ENCODE measurements at places on chromosomes 5 and 9. TPM values are rescaled to one million over a fixed set of nuclear protein-coding genes. Genes with fewer than 3 reads are reported as not detected.

DNA sequence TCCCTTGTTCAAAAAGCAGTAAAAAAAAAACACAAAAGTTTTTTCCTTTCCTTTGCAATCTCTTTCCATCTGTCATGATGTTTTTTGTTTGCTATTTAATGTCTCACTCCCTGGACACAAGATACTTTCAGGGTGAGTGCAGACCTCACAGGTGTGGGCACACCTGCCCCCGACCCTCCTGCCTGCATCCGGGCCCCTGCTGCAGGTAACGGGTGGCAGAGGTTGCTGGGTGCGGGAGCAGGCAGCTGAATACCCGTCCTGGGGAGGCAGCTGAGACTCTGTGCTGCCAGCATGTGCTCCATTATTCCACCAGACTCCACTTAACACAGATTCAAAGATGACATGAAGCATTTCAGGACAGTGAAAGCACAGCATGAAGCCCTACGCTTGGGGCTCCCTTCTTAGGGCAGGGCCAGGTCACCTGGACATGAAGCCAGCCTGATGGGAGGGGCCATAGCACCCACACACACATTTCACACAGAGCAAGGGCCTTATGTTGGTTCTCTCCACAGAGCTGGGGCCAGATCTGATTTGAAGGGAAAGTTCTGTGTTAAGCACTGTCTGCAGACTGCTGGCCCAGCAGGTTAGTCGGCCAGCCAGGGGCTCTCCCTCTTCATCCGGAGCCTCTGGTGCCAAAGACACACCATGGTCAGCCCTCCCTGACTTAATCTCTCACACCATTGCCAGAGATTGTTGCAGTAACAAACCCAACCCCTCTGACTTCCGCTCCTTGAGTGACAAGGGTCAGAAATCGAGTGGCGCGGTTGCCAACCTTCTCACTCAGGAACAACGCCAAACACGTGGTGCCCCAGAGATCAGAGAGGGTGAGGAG is 13.0 kb downstream of the NEK6 start:
- DNase-seq = no peak

GRCh38 chr9:131104016-131104740 is 7.8 kb downstream of the AIF1L start:
- DNase-seq = no peak

DNA sequence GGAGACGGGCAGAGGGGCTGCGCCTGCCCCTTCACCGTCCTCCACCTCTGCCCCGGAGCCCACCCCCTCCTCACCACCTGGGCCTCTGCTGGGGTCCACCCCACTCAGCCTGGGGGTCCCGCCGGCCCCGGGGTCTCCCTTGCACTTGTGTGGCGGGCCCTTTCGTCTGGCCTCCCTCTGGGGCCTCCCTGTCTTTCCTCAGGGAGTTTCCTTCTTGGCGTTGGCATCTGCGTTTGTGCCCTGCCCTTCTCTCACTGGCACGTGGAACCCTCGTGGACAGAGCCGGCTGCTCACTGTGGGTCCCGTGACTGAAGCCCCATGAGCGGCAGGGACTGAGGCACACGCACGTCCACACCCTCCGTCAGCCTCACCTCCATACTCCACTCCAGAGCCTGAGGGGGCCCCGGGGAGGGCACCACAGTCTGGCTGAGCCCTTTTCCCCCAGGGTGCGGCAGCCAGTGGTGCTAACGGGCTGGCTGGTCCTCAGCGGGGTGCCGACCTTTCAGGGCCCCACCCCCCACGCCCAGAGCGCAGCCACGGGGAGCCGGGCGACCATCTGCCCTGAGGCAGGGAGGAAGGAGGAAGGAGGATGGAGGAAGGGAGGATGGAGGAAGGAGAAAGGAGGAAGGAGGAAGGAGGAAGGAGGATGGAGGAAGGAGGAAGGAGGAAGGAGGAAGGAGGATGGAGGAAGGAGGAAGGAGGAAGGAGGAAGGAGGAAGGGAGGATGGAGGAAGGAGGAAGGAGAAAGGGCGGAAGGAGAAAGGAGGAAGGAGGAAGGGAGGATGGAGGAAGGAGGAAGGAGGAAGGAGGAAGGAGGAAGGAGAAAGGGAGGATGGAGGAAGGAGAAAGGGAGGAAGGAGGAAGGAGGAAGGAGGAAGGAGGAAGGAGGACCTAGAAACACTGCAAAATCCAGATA is 53.0 kb upstream of the NRARP start:
- no peak for DNase-seq

DNA sequence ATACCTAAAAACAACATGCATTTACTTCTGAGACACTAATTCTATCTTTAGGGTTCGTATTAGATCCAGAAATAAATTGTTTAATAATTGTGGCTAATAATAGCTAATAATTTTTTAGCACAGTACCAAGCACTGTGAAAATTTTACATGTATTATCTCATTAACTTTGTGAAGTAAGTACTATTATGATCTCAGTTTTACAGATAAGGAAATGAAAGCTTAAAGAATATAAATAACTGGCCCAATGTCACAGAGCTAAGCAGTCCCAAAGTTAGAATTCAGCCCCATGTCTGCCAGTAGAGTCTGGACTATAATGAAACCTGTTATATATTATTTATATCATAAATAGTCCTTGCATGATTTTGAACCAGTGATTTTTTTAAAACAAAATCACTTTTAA is 163.3 kb downstream of the NIPBL start:
- no peak for DNase-seq

DNA sequence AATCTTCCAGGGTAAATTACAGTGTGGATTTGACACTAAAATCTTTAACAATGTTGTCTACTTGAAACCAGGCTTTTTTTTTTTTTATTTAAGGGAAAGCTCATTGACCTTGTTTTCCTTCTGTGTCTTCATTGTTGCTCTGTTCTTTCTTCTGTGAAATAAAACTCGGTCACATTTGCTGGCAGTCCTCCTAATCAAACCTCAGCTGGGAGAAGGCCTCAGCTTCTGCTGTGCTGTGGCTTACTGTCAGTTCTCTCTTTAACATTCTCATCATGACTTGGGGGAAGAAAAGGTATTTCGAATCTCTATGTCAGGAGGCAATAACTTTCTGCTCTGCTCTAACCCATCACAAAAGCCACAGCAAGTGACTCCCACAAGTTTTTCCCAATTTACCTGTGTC is 268.9 kb downstream of the ZNF608 start:
- DNase-seq = no peak

DNA sequence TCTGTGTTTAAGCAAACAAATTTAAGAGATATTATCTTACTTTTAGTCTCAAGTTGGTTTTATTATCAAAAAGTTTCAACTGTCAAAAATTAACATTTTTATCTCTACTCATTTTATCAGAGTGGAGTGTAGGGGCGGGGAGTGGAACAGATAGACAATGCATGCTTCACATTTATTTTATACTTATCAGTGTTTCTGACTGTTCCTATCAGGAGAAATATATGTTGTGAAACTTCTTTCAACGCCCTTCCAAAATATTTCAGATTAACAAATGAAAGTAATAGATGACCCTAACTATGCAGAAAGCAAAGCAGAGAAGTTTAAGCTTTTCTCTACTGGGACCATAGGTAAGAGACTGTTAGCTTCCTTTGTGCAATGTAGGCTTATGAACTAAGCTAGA is 44.9 kb upstream of the MAST4 start:
- no peak for DNase-seq

DNA sequence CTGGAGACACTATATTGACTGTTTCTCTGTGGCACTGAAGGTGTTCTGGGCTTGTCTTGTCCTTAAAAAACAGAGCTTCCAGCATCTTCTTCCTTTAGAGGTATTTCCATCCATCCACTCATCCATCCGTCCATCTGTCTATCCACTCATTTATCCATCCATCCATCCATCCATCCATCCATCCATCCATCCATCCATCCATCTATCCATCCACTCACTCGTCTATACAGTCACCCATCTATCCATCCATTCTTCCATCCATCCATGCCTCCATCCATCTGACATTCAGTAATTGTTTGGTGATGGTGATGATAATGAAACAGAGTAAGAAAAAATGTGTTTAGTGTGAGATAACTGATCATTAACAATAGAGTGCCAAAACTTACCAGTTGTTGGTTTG is 334.8 kb downstream of the NSG2 start:
- no peak for DNase-seq

- DNase-seq = no peak
Measured at GRCh38 chr9:20989923-20990341, 41.5 kb downstream of the HACD4 start.

DNA sequence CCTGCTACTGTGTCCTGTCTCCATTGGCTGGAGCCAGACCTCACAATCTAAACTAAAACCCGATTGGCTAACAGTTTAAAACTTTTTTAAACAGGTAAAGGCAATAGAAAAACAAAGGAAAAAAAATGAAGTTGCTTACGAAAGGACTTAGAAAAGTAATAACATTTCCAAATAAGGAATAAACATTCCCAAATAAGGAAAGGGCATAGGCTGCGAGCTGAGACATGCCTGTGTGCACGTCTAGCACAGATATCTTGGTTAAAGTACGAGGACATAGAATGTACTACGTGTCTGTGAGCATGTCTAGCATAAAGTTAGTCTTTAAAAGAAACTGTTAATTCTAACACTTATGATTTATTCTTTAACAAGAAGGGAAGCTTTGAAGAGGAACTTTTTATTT is 15.3 kb upstream of the FAM120A start:
- no peak for DNase-seq

GRCh38 chr9:137689745-137690529 is 71.1 kb downstream of the EHMT1 start:
- DNase-seq = peak; percentile 51

DNA sequence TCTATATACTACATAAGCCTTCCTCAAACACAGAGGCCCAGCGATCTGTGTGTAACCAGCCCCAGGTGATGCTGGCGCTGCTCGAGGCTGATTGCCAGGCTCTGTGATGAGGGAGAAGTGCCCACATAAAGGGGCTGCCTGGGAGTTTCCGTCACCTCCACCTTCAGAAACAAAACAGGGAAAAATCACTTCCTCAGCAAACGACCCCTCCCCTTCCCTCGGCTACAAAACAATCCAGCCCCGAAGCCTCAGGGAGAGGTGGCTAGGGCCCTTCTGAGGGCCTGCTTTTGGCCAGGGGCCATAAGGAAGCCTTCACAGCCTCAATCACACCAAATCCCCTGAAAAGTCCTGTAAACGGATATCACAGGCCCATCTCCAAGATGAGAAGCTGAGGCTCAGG is 51.1 kb downstream of the DAP start:
- DNase-seq = no peak

DNA sequence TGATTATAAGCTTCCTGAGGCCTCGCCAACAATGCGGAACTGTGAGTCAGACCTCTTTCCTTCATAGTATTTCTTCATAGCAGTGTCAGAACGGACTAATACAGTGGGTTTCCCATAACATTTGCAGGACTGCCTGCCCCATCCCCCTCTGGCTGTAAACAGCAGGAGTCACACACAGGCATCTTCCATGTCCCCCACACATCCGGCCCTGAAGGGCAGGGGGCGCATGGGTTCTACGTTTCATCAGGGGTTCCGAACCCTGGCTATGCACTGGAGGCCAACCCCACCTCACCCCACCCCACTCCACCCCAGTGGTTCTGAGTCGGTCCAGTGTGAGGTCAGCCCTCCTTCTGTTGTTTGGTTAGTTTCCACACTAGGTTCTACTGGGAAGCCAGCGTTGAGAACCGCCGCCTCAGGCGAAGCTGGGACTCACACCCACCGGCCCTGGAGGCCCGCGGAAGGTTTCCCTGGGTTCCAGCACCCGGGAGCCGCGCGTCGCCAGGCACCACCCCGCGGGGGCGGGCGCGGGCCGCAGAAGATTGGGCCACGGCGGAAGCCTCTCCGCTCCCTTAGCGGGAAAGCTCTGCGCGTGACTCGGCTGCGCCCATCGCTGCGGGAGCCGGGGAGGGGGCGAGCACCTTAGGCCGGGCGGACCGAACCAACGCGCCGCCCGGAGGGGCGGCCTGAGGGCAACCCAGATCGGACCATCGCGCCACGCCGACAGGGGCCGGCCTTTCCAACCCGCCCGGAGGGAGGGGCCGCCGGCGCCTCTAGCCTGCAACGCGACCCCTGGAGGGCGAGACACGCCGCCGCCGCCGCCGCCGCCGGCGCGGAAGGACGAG is at the start of gene RUSC2:
Gene RUSC2 (plus strand): TSS at position 799 of the 842 bp plus-strand sequence. CDS start 56,411 bp downstream, outside the sequence.
- DNase-seq = peak; percentile 88

DNA sequence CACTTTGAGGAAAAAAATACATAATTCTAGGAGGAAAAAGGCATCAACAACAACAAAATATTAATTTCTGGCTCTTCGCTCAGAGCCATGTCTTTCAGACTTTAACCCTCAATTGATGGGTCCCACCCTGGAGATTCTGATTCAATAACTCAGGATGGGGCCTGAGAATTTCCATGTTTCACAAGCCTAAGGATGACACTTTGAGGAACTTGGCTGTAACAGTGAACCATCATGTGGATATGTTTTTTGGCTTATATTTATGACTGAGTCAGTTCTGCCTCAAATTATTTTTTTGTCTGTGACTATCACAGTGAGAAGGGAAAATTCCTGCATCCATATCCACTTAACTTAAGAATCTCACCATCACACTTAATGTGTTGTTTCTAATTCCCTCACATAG is 504.6 kb downstream of the RASEF start:
- no peak for DNase-seq

DNA sequence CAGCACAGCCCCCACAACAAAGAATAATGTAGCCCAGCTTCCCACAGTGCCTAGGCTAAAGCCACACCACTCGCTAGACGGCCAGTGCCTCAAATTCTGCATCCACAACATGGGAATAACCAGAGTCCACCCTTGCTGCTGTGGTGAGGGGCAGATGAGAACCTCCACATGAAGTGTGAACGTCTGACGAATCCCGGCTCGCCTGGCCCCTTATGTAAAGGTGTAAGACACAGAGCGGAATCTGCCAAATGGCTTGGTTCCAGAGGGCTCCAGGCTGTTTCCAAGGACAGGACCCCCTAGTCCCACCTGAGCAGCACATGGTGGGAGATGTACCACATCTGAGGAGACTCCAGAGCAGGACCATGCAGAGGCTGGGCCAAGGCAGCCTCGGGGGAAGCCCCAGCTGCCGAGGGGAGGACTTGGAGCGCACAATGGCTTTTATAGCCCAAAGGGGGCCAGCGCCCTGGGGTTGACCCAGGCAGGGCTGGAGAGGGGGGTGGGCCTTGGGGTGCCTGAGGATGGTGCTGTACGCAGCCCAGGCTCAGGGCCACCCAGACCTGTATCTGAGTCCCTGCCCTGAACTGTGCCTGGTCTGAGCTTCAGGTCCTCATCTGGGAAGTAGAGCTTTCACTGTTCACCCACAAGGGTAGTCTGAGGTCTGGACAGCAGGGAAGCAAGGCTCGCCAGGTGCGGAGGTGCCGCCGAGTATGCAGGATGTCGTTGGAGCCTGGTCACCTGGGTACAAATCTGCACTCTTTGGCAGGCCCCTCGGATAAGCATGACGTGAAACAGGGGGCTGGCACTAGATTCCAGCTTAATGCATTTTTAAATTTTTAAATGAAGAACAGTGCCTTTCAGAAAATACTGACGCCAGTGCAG is 24.9 kb upstream of the SLC25A51 start:
- DNase-seq = no peak

The ATG10 gene
- total RNA-seq = 4.7 TPM

The TUT7 gene
- total RNA-seq = 13.8 TPM

The CCNI2 gene
- total RNA-seq = not detected

The MYMK gene
- not detected for total RNA-seq

The PCDHB8 gene
- total RNA-seq = 4.0 TPM

The CCDC152 gene
- 3.9 TPM for total RNA-seq

The OBP2B gene
- not detected for total RNA-seq

The SLC34A1 gene
- total RNA-seq = not detected

The UBE2B gene
- total RNA-seq = 46.1 TPM

All from uterus (tissue), 4 donors.